Breast epithelium (tissue), 4 donors: ENCODE measurements at places on chromosomes 4 and X. TPM values are rescaled to one million over a fixed set of nuclear protein-coding genes. Genes with fewer than 3 reads are reported as not detected.

DNA sequence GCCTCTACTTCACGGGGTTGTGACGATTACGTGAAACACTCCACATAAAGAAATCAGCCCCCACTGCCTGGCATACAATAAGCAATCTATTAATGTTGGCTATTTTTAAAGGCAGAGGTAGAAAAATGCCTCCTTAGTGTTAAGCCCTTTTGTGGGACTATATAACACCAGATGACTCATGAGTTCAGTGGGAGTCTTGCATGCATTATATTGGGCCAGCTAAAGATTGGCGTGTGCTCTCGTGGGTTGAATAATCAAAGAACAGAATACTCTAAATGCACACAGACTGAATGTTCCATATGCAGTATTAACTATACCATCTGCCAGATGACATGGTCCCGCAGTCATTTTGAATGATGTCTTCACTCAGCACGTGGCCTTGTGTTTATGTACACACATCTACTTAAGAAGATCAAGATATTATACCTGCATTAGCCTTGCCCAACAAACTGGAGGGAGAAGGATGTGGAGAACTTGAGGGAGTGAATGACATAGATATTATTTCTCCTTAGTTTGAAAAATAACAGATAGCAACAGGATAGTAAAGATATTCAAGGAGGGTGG lies 85.0 kb upstream of the MYOZ2 start:
- no peak for DNase-seq
- no peaks in the 10 kb centered on the region for H3K27me3 ChIP-seq
- no peaks in the 10 kb centered on the region for H3K4me1 ChIP-seq
- H3K36me3 ChIP-seq = no peaks in the 10 kb centered on the region

DNA sequence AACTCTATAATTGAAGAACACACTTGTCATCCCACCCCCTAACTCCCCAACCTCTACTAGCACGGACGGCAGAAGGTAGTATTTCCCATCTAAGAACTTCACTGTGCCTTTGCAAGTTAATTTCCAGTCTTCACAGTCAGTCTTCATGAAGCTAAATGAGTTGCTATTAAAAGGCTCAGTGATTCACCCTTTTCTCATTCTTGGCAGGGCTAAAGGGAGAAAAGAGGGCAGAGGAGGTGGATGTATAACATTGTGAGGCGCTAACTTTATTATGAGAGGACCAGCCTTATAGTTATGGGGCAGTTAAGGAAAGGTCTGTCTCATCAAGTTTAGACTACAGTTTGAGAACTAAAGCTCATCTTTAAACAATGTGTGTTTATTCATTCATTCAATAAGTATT lies 161.0 kb upstream of the S100G start:
- no peak overlapping the region for H3K4me3 ChIP-seq
- no peak overlapping the region for H3K27ac ChIP-seq

GRCh38 chr4:184250795-184251669 lies 33.4 kb upstream of the ENPP6 start:
- no peak for DNase-seq
- no peaks in the 10 kb centered on the region for H3K27me3 ChIP-seq
- H3K4me1 ChIP-seq = no peaks in the 10 kb centered on the region

DNA sequence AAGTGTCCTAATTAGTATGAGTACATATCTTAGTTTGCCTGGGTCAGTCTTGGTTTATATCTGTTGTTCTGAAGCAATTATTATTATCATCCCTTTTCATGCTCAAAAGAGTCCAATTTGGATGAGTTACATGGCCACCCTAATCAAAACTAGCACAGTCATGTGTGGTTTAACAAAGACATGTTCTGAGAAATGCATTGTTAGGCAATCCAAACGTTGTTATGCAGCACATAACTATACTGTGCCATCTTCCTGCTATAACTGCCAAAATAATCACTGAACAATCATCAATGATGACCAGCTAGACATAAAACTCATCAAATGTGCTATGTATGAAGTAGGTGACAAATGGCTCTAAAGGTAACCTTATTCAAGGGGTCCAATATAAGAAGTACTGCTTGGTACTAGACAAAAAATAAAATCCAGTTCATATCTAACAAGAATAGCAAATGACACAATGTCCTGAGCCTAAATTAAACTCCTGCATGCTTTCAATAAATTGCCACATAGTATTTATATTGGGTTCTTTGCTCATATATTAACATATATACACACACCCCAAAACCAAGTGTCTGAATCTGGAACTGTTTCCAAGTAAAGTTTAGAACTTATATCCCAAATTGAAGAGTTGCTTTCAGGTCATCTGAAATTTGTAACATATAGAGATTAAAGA lies 41.9 kb downstream of the CNOT6L start:
- no peak for DNase-seq
- H3K4me3 ChIP-seq = no peak overlapping the region
- peak overlapping the region; percentile 57 for H3K27ac ChIP-seq
- H3K36me3 ChIP-seq = no peaks in the 10 kb centered on the region

DNA sequence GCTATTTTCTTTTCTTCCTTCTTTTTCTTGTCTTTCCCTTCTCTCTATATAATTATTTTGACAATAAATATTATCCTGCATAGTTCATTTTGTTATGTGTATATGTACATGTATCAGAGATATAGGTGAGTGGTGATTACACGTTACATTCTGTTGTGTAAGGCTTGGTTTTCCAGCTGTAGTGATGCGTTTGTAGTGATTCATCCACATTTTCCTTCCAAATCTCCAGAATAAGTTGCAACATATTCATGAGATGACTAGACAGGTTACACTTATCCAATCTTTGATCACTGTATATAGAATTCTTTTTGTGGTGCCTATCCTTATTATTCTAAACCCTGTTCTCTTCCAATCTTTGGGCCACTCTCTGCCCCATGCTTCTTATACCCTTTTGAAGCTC lies 540.2 kb downstream of the GBA3 start:
- H3K27me3 ChIP-seq = no peaks in the 10 kb centered on the region
- H3K27ac ChIP-seq = no peak overlapping the region
- no peaks in the 10 kb centered on the region for H3K36me3 ChIP-seq

GRCh38 chr4:37132975-37133360 lies 111.6 kb upstream of the NWD2 start:
- H3K4me3 ChIP-seq = no peak overlapping the region
- no peaks in the 10 kb centered on the region for H3K27me3 ChIP-seq
- DNase-seq = no peak
- no peaks in the 10 kb centered on the region for H3K4me1 ChIP-seq
- H3K36me3 ChIP-seq = no peaks in the 10 kb centered on the region

DNA sequence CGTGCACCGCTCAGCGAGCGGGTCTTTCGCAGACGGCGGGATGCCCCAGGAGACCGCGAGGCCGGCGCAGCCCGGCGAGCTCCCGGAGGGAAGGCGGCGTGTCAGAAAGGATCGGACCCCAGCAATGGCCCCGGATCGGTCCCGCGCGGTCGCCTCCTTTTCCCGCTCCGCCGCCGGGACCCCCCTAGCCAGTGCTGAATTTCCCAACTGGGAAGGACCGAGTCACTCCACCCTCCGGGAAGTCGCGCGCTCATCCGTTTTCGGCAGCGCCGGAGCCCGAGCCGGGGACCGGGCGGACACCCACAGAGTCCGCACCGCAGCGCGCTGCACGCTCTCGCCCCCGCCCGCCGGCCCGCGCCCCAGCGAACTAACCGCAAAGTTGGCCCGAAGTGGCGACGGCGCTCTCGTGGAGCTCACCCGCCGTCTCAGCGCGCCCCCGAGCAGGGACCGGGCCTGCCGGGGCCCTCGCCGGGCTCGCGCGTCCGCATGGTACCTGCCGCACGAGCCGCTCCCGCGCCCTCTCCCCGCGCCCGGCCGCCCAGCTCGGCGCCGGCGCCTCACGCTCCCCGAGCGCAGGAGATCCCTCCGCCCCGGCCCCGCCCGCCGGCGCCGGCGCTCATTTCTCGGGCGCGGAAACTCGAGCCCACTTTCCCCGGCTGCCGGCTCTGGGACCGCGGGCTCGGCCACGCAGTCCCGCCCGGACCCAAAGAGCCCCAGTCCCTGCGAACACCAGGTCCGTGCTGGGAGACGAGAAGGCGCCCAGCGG lies at the start of gene FAT1:
FAT1 (minus strand) TSS at position 565 of the 766 bp plus-strand sequence. CDS start 14,029 bp downstream, outside the sequence.
- H3K27ac ChIP-seq = peak within 1 kb of the TSS; percentile 95
- peak; percentile 39 for DNase-seq
- H3K4me3 ChIP-seq = peak within 1 kb of the TSS; percentile 61
- no peaks in the 10 kb centered on the region for H3K4me1 ChIP-seq

- no peaks in the 10 kb centered on the region for H3K36me3 ChIP-seq
- H3K27me3 ChIP-seq = no peaks in the 10 kb centered on the region
- no peaks in the 10 kb centered on the region for H3K4me1 ChIP-seq
- H3K4me3 ChIP-seq = no peak overlapping the region
- no peak overlapping the region for H3K27ac ChIP-seq
These were observed 428.2 kb downstream of the ADAM29 start for GRCh38 chr4:175346376-175346775.

DNA sequence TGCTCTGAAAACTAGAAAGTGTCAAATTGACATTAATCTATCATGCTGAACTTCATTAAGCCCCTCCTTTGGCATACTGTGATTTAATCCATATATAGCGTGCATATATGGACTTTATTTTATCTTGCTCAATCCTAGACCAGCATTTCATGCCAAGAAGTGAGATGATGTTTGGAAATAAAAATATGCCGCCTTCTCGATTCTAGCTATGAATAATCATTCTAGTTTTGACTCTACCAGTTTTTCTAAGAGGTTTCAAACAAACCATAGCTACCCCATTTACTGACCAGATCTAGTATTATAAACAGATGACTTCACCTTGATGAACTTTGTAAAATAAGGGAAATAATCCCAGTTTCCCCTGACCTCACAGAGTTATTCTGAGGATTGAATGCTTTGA lies 95.0 kb downstream of the ARX start:
- H3K27me3 ChIP-seq = no peaks in the 10 kb centered on the region
- no peaks in the 10 kb centered on the region for H3K4me1 ChIP-seq
- H3K4me3 ChIP-seq = no peak overlapping the region
- no peak for DNase-seq
- no peak overlapping the region for H3K27ac ChIP-seq

DNA sequence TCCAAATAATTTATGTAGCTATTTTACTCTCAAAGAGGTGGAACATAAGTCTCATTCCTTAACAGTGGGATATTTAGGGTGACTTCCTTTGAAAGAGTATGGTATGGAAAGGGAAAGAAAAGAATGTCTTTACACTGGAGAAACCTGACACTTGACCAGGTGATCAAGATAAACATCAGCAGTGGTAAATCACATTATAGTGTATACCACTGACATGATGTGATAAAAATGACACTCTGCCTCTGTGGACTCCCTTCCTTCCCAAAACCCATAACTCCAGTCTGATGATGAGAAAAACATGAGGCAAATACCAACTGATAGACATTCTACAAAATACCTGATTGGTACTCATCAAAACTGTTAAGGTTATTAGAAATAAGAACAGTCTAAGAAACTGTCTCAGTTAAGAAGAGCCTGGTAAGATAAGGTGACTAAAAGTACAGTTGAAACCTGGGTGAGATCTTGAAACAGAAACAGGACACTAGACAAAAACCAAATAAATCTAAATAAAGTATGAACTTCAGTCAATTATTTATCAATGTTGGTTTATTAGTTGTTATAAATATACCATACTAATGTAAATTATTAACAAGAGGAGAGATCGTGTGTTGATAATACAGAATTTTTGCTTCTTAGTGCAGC lies 144.2 kb upstream of the PCDH18 start:
- no peak overlapping the region for H3K27ac ChIP-seq
- H3K36me3 ChIP-seq = no peaks in the 10 kb centered on the region
- no peaks in the 10 kb centered on the region for H3K4me1 ChIP-seq
- H3K4me3 ChIP-seq = no peak overlapping the region

CLNK gene
- total RNA-seq = not detected

TRPC5OS gene
- not detected for total RNA-seq
